HCT116 (cell line): ENCODE measurements at places on chromosomes 1 and 21.

DNA sequence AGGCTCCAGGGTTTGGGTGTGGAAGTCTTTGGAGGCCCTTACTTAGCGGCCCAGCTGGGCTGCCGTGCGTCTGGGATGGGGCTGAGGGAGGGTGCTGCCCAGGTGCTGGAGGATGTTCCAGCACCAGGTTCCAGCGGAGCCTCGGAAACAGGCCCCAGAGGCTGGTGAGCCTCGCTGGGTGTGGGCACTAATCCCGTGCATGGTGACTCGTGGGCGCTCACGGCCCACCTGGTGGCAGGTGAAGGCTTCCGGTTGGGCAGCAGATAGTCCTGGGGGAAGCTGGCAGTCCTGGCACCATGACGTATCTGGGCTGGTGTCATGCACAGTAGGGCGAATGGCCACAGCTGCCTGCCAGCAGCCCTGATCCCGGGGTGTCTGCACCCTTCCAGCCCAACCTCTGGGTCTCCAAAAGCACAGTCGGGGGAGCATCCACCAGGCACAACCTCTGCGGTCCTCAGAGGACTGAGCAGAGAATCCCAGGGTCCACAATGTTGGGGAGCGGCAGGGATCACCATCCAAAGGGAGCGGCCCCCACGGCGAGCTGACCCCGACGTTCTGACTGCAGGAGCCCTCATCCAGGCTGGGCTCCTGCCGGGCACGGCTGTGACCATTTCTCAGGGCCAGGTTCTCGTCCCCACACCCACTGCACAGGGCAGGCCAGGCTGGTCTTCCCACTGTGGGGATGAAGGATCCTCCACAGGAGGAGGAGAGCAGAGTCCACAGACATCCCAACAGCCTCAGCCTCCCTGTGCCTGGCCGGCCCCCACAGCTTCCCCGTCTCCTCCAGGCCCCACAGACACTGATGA is 25.3 kb downstream of the FTCD start:
- no peak for DNase-seq

- DNase-seq: no peak
Measured at GRCh38 chr1:179305450-179305849, 11.9 kb downstream of the SOAT1 start.

- DNase-seq: no peak
Measured at GRCh38 chr1:119101563-119101962, 38.9 kb downstream of the WARS2 start.

GRCh38 chr1:109978761-109979488 is 5.6 kb upstream of the AHCYL1 start:
- DNase-seq: no peak

- no peak for DNase-seq
Measured at GRCh38 chr21:45839274-45839673, 142.3 kb upstream of the COL6A1 start.

- no peak for DNase-seq
Measured at GRCh38 chr1:200040481-200041138, 13.1 kb downstream of the NR5A2 start.

DNA sequence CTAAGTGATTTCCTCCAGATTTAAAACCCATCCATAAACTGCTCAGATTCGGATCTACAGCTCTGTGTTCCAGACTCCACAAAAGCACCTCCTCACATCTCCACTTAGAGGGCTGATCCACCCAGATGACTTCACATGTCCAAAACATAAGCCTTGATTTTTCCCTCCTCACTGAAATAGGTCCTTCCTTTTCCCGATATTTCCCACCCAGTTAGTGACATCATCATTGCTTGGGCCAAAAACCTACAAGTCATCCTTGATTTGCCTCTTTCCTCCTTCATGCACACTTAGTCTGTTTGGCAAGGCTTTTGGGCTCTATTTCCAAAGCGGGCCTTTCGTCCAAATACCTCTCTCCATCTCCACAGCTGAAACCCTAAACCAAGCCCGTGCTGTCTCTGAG is 32.3 kb downstream of the CCDC185 start:
- no peak for DNase-seq

DNA sequence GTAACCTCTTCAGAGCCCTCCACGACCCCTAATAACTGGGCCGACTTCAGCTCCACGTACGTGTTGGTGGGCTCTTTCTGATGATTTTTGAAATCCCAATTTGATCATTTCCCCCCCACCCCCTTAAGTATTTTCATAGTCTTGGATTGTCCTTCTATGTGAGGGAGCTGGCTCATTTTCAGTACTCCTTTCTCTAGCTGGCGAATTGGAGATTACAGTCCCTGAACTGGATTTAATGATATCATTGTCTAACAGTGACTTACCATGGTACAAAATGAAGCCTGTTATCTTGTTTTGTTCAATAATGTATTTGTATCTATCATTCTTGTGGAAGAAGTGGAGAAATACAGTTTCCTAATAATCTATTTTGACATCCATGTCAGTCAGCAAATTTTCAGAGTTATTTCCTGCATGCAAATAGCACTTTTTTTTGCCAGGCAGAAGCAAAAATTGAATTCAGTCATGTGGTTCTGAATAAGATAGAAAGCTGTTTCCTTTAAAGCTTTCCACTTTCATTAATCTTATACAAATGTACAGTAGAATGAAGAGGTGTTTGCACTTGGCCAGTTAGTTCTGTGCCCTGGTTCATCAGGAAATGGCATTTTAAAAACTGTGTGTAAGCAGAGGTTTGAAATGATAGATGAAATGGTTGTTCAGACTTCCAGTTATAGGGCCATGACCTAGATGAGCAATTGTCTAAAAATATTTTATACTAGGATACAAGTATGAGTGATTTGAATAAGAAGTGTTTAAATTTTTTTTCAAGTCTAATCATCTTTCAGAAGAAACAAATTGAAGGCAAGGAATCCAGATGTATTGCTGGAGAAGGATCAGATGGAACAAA is 104.2 kb downstream of the ATP5PO start:
- DNase-seq: no peak

DNA sequence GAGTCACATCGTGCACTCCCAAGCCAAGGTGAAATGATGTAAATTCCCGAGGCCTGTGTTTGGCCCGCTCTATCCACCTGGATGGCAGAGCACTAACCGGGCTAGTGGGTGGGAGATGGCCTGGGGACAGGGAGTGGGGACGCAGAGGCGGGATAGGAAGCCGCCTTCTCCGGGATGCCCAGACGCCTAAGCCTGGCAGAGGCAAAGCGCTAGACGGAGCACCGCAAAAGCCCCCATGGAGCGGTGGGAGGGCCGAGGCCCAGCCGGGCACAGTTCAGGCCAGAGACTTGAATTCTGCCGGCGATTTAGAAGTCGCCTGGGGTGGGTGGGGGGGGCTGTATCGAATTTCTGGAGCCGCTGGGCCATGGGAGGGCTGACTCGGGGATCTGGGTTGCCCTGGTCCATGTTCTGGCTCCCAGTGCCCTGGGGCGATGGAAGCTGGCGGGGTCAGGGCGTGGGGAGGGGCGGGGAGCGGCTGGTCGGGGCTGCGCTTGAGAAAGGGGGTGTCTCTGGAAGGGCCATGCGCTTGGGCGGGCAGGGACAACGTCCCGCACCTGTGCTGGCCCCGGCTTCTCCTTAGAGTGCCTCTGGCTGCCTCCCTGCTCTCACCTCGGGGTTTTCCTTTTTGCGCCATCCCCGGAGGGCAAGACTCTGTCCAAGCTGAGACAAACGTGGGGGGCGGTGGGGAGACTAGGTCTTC is 28.0 kb downstream of the KIAA2013 start:
- no peak for DNase-seq

DNA sequence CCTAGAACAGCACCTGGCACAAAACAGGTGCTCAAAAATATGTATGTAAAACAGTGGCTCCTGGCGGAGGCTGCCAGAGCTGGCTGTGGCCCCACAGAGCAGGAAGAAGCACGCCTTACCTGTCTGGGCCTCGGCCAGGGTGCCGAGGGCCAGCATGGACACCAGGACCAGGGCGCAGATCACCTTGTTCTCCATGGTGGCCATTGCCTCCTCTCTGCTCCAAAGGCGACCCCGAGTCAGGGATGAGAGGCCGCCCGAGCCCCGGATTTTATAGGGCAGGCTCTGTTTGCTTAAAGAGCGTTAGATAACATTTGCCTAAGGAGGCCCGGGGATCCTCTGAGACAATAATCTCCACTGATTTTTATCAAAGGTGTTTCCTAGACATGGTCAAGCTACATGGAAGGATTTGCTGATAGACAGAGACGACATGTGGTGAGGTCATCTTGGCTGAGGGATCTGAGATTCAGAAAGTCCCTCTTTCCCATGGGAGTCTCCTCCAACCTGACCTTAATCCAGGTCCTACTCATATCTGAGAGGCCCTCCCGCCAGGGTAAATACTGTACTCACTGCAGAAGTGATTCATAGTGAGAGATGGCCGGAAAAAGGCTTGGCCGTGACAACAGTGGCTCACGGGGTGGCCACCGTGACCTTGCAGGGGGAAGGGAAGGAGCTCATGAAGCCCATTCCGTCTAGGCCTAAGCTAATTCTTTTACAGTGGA is at the start of gene TFF1:
TFF1 (minus strand) TSS at position 244 of the 719 bp plus-strand sequence; CDS start at position 204, 40 bp downstream.
- DNase-seq: no peak

GRCh38 chr1:150180474-150180873 is 30.8 kb downstream of the PLEKHO1 start:
- DNase-seq: no peak

GRCh38 chr1:113987259-113987658 is 8.0 kb downstream of the OLFML3 start:
- no peak for DNase-seq

DNA sequence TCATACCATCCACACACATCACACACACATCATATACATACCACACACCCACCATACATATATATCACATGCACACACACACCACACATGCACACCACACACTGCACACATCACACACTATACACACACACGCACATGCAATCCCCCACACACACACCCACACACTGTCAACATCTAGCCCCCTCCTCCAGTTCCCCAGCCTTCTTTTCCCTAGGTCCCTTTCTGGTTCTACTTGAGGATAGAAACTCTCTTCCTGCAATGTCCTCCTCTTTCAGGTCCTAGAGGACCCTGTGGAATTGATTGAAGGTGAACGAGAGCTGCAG is 4.3 kb downstream of the CASQ1 start:
- no peak for DNase-seq

GRCh38 chr1:46221749-46222148 is 18.6 kb downstream of the LURAP1 start:
- DNase-seq: no peak

- no peak for DNase-seq
Measured at GRCh38 chr1:7727809-7728471, 43.2 kb upstream of the VAMP3 start.

DNA sequence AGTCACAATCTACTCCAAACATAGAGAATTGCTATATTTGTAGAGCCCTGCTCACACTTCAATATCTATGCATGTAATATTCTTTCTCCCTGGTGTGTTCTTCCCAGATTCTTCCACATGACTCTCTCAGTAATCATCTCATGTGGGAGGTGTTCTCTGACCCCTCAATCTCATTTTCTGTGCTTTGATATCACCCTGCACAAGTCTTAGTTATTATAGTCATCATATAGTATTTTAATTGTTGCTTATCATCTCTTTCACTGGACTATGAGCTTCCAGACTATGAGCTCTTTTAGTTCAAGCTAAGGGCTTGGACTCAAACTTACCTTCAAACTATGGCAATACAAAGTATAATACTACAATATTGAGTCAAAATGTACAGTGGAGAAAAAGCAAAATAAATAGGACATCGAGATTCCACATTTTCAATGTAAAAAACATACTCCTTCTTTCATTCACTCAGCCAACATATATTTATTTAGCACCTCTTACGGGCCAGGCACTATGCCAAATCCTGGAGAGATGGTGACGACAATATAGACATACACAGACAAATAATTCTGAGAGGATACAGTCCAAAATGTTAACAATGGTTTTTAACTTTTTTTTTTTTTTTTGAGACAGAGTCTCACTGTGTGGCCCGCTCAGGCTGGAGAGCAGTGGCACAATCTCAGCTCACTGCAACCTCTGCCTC is 12.7 kb downstream of the TESK2 start:
- DNase-seq: no peak

DNA sequence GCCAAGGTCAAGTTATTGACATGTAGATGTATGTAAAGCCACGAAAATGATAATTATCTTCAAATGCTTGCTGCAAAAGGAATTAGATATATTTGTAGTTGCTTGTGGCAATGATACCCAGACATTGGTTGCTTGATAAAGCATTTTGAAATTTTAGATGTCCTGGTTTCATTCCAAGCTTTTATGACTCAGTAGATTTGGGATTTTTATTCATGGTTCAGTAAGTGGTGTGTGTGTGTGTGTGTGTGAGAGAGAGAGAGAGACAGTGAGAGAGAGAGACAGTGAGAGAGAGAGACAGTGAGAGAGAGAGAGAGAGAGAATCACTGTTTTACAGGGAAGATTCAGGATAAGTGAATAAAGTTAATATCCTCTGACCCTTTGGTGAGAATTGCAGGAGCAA is 498.2 kb upstream of the C1orf87 start:
- DNase-seq: no peak
